A172 (cell line): ENCODE measurements at places on chromosomes 3 and 15. TPM values are rescaled to one million over a fixed set of nuclear protein-coding genes. Genes with fewer than 3 reads are reported as not detected.

CHRM5 gene
- total RNA-seq, result 0.02 TPM in 1 of 2 replicates, not detected in the other

ECE2 gene
- total RNA-seq, result not detected in 2 replicates

- DNase-seq, result no peak
These were observed 199.1 kb downstream of the TJP1 start for GRCh38 chr15:29623116-29623639.

GRCh38 chr3:192128922-192129321, 598.4 kb downstream of the FGF12 start:
- DNase-seq, result no peak

GRCh38 chr3:190706582-190706981, 155.9 kb downstream of the GMNC start:
- DNase-seq, result no peak

DNA sequence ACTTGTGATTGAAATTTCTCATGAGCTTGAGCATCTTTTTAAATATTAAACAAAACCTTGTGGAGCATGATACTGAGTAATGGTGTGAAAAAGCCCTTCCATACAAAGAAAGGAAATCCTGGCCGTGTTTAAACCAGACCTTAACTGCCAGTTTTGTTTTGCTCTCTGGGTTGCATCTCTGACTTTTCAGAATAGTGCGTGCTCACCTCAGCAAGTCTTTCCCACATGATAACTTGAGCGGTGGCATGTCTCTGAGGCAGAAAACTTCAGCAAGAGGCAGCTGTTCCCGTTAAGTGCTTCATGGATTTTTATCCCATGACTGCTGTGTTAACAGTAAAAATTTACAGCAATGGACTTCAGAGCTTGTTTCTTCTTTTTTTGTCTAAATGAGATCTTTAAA, 393.3 kb downstream of the FEZF2 start:
- no peak for DNase-seq

LEKR1 gene
- total RNA-seq, result 0.72 and 0.96 TPM in 2 replicates

GRCh38 chr3:18428991-18429745, 4.0 kb upstream of the SATB1 start:
- DNase-seq, result no peak
